ENCODE measurements at places on chromosomes 12 and 14. TPM values are rescaled to one million over a fixed set of nuclear protein-coding genes. Genes with fewer than 3 reads are reported as not detected.

The SLC38A4 gene
- 0.49 TPM for total RNA-seq

DNA sequence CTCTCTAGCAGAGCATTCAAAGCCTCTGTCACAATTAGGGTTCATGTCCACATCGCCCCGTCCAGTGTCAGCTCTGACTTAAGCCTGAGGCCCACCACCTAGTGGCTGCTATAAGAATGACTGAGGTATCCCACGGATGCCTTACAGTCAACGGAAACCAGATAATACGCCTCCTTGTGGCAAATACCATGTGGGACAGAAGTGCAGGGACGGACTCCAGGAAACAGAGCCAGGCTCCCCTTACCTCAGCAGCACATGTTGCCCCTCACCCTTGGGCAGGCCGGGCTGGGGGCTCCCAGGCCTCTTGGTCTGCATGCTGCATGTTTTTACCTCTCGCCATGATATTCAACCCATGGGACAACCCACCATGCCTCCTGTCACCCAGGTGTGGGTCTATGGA, 86.3 kb downstream of the VWF start:
- H3K4me1 ChIP-seq = peaks cover 3% of the 10 kb centered on the region
- no peaks in the 10 kb centered on the region for H3K27me3 ChIP-seq
- H3K27ac ChIP-seq = no peak overlapping the region
- no peak overlapping the region for H3K4me3 ChIP-seq
- peaks cover 29% of the 10 kb centered on the region for H3K36me3 ChIP-seq

The LARP4 gene
- total RNA-seq = 39.8 TPM

GRCh38 chr14:68593806-68594536, 198.9 kb downstream of the ZFP36L1 start:
- peak; percentile 20 for DNase-seq
- no peaks in the 10 kb centered on the region for H3K36me3 ChIP-seq
- H3K27ac ChIP-seq = no peak overlapping the region
- no peak overlapping the region for H3K4me3 ChIP-seq
- no peaks in the 10 kb centered on the region for H3K27me3 ChIP-seq

- H3K27ac ChIP-seq = no peak overlapping the region
- DNase-seq = no peak
- no peak overlapping the region for H3K4me3 ChIP-seq
- no peaks in the 10 kb centered on the region for H3K36me3 ChIP-seq
- no peaks in the 10 kb centered on the region for H3K27me3 ChIP-seq
- H3K4me1 ChIP-seq = no peaks in the 10 kb centered on the region
These were observed 55.0 kb downstream of the TMX1 start for GRCh38 chr14:51294951-51295525.

The GLIPR1L1 gene
- not detected for total RNA-seq

- no peak for DNase-seq
- H3K4me3 ChIP-seq = no peak overlapping the region
- no peaks in the 10 kb centered on the region for H3K27me3 ChIP-seq
These were observed 604.5 kb downstream of the VRK1 start for GRCh38 chr14:97401714-97402113.

DNA sequence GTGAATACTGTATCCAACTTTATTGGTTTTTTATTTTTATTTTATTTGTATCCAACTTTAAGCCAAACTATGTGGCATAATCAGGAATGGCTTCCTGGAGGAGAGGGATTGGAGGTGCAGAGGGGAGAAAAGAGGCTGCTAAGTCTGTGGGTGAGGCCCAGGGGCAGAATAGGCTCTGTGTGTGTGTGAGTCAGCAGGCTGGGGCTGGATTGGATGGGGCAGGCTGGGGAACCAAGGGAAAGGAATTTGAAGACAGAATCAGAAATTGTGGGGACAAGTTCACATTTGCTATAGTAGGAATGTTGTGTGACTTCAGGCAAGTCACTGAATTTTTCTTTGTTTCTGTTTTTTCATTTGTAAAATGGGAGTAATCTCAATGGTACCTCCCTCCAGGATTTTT, 12.8 kb upstream of the RILPL1 start:
- no peaks in the 10 kb centered on the region for H3K36me3 ChIP-seq
- no peak overlapping the region for H3K4me3 ChIP-seq
- H3K27ac ChIP-seq = no peak overlapping the region
- no peaks in the 10 kb centered on the region for H3K4me1 ChIP-seq
- no peak for DNase-seq
- H3K27me3 ChIP-seq = no peaks in the 10 kb centered on the region

The MGP gene
- total RNA-seq = 381 TPM

GRCh38 chr14:72539661-72540315, 354.1 kb downstream of the DPF3 start:
- H3K27me3 ChIP-seq = no peaks in the 10 kb centered on the region
- no peak overlapping the region for H3K27ac ChIP-seq
- H3K4me1 ChIP-seq = peaks cover 13% of the 10 kb centered on the region
- H3K36me3 ChIP-seq = no peaks in the 10 kb centered on the region
- no peak overlapping the region for H3K4me3 ChIP-seq

- H3K27ac ChIP-seq = no peak overlapping the region
- no peak for DNase-seq
- H3K4me1 ChIP-seq = peaks cover 23% of the 10 kb centered on the region
- no peaks in the 10 kb centered on the region for H3K36me3 ChIP-seq
- H3K4me3 ChIP-seq = peak overlapping the region; percentile 84
- no peaks in the 10 kb centered on the region for H3K27me3 ChIP-seq
These were observed 1.1 kb upstream of the ITGA7 start for GRCh38 chr12:55708695-55709233.

DNA sequence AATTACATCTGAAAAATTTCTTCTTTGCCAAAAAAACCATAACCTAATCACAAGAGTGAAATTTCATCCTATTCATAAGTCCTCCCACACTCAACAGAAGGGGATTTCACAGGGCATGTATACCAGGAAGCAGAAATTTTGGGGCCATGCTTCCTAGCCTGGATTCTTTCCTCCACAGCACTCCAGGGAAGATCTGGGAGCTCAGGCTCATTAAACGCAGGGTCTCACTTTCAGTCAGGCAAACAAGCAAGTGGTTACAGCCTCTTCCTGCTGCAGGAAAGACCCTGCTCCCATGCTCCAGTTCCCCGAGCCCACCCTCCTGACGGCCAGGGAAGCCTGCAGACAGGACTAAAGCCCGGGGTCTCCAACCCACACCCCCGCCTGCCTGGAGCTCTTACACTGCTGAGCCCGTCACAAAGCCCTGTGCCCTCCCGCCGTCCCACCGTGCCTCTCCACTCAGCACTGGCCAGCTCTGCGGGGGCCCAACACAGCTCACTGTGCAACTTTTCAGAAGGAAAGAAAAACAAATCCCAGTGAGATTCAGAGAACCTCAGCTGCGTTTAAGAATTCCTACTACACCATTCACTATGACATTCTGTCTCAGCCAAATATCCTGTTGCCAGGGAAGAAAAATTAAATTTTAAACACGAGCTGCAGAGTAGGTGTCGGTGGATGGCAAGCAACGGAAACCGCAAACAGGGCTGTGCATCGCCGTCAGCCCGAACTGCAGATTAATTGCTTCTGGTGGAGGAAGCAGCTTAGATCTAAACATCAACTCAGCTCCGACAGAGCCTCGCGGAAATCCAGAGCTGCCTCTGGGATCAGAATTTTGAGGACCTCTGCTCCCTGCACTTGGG, 106.7 kb upstream of the SFSWAP start:
- H3K4me3 ChIP-seq = no peak overlapping the region
- H3K4me1 ChIP-seq = peaks cover 15% of the 10 kb centered on the region
- no peaks in the 10 kb centered on the region for H3K36me3 ChIP-seq
- DNase-seq = no peak
- no peak overlapping the region for H3K27ac ChIP-seq
- no peaks in the 10 kb centered on the region for H3K27me3 ChIP-seq

The PIP4P1 gene
- 26.5 TPM for total RNA-seq

GRCh38 chr14:106436310-106436905, 910.0 kb downstream of the TMEM121 start:
- no peaks in the 10 kb centered on the region for H3K36me3 ChIP-seq
- no peaks in the 10 kb centered on the region for H3K27me3 ChIP-seq
- H3K4me3 ChIP-seq = no peak overlapping the region
- peak; percentile 45 for DNase-seq
- no peaks in the 10 kb centered on the region for H3K4me1 ChIP-seq
- H3K27ac ChIP-seq = no peak overlapping the region

DNA sequence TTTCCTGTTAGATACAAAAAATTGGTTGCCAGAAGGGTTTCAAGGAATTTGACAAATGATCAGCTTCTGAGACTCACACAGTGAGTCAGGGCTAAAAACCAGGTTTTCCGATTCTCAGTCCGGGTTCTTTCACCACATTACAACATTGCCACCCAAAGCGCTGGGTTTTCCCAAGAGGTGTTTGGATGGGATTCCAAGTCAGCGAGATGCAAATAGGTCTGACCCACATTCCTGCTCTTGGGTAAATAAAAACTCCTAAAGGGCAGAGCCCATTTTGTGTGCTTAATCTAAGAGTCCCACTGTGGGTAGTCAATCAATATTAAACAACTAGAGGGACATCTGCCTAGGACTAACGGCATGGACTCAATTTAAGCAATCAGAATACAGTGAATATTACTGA, 5.4 kb upstream of the RIC8B start:
- no peak overlapping the region for H3K4me3 ChIP-seq
- no peaks in the 10 kb centered on the region for H3K36me3 ChIP-seq
- H3K4me1 ChIP-seq = no peaks in the 10 kb centered on the region
- H3K27ac ChIP-seq = no peak overlapping the region
- peak; percentile 42 for DNase-seq
- H3K27me3 ChIP-seq = no peaks in the 10 kb centered on the region

The KCNC2 gene
- total RNA-seq = not detected

GRCh38 chr14:23638414-23639047, 2.4 kb downstream of the DHRS2 start:
- DNase-seq = no peak
- no peak overlapping the region for H3K4me3 ChIP-seq
- no peaks in the 10 kb centered on the region for H3K36me3 ChIP-seq
- no peaks in the 10 kb centered on the region for H3K27me3 ChIP-seq

- H3K27ac ChIP-seq = no peak overlapping the region
- no peak overlapping the region for H3K4me3 ChIP-seq
- no peak for DNase-seq
These were observed 13.4 kb upstream of the IFI27 start for GRCh38 chr14:94097091-94097490.

The TMEM121 gene
- total RNA-seq = 1.7 TPM

DNA sequence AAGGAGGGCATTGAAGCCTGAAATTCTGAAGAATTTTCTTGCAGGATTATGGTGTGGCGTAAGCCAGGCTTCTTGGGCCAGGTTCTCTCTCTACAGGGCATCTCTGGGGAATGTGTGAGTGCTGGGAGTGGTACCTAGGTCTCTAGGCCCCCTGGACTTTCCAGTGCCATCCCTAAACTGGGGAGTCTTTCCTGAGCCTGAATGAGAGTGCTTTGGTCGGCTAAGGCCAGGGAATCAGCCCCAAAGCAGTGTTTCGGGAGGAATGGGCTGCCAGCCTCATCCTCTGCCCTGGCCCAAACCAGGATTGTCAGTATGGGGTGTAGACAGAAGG, 93.9 kb downstream of the CALM1 start:
- DNase-seq = no peak
- H3K36me3 ChIP-seq = no peaks in the 10 kb centered on the region
- no peaks in the 10 kb centered on the region for H3K27me3 ChIP-seq
- no peak overlapping the region for H3K4me3 ChIP-seq
- peaks cover 3% of the 10 kb centered on the region for H3K4me1 ChIP-seq
- no peak overlapping the region for H3K27ac ChIP-seq

The ANO2 gene
- total RNA-seq = 9.6 TPM

DNA sequence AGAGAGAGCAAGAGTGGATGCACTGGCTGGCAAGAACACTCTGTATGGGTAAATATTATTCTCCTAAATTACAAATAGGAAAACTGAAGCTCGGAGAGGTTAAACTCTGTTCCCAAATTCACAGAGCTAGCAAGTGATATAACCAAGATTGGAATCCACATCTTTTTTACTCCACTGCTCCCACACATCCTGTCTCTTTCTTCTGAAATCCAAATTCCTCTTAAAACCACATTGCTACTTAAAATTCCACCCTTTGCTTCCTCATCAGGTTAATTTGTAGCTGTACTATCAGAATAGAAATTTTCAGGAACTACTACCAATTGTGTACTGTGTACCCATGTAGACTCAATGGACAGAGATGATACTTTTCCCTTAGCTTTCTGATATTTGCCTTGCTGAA, 74.4 kb downstream of the ARMH4 start:
- H3K36me3 ChIP-seq = no peaks in the 10 kb centered on the region
- no peak for DNase-seq
- no peak overlapping the region for H3K4me3 ChIP-seq
- H3K4me1 ChIP-seq = no peaks in the 10 kb centered on the region
- H3K27ac ChIP-seq = no peak overlapping the region

The KLHL28 gene
- total RNA-seq = 8.4 TPM

DNA sequence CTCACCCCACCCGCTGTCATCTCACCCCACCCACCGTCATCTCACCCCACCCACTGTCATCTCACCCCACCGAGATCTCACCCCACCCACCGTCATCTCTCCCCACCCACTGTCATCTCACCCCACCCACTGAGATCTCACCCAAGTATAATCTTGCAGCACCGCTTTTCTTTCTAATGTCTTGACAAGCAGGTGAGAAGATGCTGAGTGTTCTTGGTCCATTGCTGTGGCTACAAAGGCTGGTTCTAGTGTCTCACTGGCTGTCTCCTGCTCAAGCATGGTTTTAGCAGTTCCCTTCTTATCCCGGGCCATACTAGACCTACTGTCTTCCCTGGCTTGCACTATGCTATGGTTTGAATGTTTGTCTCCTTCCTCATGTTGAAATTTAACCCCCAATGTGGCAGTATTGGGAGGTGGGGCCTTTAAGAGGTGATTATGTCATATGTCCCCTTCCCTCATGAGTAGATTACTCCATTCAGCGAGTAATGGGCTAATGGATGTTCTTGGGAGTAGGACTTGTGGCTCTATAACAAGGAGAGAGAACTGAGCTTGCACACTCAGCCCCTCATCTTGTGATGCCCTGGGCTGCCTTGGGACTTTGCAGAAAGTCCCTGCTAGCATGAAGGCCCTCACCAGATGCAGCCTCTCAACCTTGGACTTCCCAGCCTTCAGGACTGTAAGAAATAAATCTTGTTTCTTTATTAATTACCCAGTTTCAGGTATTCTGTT, 47.7 kb upstream of the PPP2R5C start:
- no peak overlapping the region for H3K4me3 ChIP-seq
- no peak for DNase-seq
- H3K27me3 ChIP-seq = no peaks in the 10 kb centered on the region
- no peak overlapping the region for H3K27ac ChIP-seq
- no peaks in the 10 kb centered on the region for H3K36me3 ChIP-seq

The HVCN1 gene
- 16.8 TPM for total RNA-seq

The ZDHHC22 gene
- total RNA-seq = not detected
